Bronchial epithelial cell (primary cell): ENCODE measurements at places on chromosomes 6 and 20. TPM values are rescaled to one million over a fixed set of nuclear protein-coding genes. Genes with fewer than 3 reads are reported as not detected.

- DNase-seq, result peak; percentile 4
Measured at GRCh38 chr6:17311595-17312311, 30.6 kb downstream of the RBM24 start.

- DNase-seq, result no peak
Measured at GRCh38 chr6:151905854-151906253, 98.4 kb downstream of the ESR1 start.

DNA sequence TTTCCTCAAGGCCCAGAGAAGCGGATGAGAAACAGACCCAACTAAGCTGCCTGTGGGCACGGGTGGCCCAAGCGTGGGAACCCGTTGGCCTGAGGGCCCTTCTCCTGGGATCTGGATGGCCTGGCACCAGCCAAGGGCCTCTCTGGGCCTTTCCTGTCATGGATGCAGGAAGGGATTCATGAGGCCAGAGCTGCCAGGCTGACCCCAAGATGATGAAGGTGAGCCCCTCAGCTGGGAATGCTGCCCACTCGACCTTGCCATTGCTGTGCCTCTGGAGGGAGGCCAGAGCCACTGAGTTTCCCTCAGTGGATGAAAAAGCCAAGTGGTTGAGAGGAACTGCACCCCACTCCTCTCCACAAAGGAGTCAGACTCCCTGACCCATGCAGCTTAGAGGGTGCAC, 171.2 kb downstream of the VEGFA start:
- DNase-seq, result no peak

DNA sequence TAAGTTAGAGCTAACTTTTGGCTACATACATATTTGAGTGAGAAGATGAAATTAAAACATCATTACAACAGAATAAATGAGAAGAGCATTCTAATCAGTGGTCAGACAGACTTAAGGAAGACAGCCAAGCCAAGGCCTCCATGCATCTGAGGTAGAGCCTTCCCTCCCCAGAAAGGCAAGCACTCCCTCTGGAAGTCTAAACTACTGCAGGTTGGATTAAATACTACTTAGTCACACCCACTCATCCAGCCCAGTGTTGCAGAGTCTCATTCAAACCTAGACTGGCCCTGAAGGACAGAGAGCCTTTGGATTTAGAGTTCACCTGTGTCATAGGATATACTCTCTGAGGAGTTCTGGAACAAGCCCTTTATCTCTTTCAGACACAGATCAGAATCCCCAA, 29.2 kb downstream of the TMX4 start:
- DNase-seq, result no peak

DNA sequence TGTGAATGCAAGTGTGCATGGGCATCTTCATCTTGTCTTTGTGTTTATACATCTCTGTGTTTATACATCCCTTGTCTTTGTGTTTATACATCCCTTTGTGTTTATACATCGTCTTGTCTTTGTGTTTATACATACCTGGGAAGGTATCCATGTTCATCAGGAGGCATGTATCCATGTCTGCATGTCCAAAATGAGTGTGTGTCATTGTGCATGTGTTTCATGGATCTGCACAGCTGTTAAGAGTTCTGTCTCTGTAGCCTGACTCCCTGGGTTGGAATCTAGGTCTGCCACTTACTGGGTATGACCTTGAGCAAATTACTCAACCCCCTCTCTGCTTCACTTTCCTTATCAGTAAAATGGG, 50.1 kb upstream of the SIRPA start:
- no peak for DNase-seq

DNA sequence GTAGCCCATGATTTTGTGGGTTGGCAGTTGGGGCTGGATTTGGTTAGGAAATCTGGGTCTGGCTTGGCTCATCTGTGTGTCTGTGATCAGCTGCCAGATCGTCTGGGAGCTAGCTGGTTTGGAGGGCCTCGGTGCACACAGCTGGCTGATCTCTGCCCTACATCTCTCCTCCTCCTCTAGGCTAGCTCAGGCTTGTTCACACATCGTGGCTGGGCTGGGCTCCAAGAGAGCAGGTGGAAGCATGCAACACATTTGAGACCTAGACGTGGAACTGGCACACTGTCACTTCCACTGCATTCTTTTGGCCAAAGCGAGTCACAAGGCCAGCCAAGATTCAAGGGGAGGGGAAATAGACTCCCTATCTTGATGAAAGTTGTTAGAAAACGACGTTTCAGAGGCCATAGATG, 15.9 kb downstream of the NDUFAF5 start:
- DNase-seq, result peak; percentile 95

LPIN3 gene
- total RNA-seq, result 3.9 and 10.0 TPM in 2 replicates
